ENCODE measurements at places on chromosomes 16 and 17.

DNA sequence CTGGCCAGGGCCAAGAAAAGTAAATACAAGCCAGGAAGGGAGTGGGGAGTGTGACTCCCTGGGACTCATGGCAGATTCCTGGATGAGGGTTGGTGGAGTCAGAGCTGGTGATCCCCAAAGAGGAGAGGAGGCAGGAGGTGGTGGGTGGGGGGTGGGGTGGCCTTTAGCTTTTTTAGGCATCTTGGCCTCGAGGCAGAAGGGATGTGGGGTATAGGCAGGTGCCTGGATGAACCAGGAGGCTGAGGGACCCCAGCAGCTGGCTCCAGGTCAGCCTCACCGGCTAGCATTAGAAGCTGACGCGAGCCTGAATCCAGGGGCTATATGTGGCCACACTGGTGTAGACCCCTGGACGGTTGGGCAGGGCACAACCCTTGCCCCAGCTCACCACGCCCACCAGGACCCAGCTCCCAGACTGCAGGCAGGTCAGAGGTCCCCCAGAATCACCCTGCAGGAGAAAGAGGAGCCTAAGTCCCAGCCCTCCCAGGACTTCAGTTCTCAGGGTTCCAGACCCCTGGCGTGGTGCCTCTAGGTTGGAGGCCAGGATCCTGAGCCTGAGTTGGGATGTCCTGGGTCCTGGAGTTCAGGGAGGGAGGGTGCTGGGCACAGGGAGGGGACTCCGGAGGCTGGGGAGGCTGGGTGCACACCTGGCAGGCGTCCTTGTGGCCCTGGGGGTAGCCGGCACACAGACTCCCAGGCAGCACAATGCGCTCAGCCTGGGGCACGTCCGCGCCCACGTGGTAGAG lies 2.8 kb downstream of the PRSS33 start:
- no peak for DNase-seq

DNA sequence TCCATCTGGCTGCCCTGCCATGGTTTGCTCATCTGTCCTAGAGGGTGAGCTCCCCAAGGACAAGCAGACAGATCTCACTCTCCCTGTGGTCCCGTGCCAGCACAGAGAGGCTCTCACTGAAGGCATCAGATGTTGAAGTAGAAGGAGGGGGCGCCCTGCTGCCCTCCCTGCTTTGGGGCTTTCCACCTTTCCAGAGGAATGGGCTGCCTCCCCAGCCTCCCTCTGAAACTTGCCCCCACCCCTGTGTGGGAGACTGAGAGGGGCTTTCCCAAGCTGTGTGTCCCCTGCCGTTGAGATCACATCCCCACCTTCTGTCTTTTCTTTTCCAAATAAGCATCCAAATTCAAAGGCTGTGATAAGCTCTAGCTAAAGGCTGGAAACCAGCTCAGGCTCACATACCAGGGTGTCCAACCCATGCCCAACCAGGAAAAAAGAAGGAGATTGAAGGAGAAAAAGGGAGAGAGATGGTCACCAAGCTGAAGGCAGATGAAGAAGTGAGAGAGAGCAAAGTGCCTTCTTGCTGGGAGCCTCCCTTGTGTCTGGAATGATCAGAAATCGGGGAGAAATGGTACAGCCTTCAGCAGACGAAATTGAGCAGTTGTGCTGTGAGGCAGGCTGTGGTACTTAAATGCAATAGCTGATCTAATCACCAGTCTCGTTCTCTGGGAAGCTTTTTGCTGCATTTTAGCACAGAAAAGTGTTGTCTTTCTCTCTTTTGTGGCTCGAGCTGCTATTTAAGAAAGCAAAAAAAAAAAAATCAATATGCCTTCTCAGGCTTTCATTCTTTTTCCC lies 145.9 kb upstream of the LHX1 start:
- DNase-seq: no peak

- no peak for DNase-seq
Measured at GRCh38 chr16:65684230-65684629, 562.4 kb upstream of the CDH11 start.

DNA sequence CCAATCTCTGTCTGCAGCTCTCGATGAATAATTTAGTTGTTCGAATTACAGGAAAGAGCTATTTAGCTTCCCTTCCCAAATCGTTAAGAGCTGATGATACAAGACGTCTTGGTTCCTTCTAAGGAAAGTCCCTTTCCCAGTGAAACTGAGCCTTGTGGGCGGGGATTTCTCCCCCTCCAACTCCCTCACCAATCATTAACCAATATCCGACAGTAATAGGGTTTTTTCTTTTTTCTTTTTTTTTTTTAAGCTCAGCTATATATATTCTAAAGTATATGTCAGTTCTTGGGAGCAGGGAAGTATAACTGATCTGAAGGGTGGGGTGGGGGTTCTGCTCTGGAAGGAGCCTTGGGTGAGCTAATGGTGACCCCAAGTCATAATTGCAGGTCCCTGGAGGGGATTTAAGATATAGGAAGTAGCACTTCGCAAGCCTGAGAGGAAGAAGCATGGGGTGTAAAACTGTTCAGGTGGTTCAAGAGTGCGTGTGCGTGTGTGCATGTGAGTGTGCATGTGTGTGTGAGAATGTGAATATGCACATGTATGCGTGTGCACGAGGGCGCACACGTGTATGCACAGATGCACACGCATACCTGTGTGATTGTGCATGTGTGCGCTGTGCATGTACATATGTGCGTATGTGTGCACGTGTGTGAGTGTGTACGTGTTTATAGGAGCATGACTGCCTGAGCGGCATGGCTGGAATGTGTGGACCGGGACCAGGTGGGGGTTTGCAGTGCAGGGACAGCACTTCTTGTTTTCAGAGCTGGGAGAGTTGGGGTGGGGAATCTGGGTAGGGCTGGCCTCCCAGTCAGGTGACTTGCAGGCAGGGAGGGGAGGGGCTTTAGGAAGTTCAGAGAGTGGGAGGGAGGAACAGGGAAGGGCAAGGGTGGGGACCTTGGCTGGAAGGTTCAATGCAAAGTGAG lies 42.7 kb downstream of the SOCS3 start:
- no peak for DNase-seq

DNA sequence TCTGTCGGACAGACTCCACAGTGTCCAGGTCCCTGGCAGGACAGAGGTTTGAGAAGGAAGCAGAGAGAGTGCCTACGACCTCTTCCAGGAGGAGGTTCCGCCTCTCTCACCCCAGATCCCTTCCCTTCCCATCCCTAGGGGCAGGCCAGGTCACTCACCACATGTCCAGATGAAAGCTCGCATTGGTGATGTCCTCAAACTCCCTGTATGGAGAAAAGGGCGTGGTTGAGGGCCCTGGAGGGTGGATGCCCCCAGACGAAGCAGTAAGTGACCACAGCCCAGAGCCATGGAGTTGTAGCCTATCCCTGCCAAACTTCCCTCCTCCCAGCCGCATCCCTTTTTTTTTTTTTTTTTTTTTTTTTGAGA lies 3.4 kb downstream of the UNC13D start:
- no peak for DNase-seq

- no peak for DNase-seq
Measured at GRCh38 chr17:44546671-44547606, 10.3 kb upstream of the FZD2 start.

DNA sequence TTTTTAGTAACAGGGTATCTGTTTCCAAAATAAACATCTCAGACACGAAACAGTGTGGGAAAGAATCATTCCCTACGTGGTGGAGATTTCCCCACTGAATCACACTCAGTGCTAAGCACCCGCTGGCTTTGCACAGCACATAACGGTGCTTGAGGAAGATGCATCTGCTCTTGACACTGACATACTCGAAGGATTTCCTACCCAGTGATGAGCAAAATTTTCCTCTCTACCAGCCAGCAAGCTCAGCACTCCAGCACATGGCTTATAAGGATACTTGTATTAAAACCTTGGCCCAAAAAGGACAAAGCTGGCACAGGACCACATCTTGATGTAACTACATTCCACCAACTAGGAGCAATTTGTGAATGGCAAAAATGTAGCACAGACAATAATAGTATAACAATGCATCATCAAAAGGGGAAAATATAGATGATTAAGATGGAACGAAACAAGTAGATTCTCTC lies 59.0 kb downstream of the ANKFY1 start:
- no peak for DNase-seq
